Fibroblast of skin of left biceps (primary cell): ENCODE measurements at places on chromosomes 12 and 14.

DNA sequence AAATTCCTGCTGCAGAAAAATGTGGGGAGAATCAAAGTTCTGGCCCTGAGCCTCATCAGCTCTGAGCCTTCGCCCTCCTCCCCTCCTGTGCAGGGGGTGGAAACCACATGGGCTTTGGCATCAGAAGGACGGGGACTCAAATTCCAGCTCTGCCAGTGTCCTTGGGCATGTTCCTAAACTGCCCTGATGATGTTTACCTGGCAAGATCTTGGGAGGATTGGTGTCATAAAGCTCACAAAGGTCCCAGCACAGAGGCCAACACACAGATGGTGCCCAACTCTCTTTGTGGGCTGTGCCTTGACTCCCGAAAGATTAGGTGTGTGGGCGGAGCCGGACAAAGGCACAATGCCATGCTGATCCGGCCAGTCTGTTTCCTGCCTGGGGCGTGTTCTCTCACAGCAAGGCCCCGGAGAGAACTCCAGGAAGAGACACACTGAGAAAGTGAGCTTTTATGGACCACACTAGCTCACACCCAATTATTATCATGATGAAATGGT lies 20.5 kb upstream of the CLMN start:
- DNase-seq, result no peak

- peak; percentile 81 for DNase-seq
Measured at GRCh38 chr12:11658791-11659190, 9.3 kb downstream of the ETV6 start.

DNA sequence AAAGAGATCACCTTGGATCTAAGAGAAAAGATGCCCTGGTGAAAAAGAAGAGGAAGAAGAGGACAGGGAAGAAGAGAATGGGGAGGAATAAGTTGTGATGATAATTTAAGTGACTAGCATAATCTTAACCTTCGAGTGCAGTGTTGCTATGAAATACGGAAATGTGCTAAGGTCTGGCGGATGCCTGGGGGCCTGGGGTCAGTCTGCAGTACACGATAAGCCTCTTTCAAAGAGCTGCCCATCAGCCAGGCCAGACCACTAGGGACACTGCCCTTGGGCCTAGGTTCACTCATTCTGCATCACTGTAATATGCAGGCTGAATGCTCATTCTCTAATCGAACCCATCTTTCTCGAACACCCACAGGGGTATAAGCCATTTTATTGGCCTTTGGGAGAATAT lies 83.4 kb downstream of the PLEKHG3 start:
- no peak for DNase-seq

- no peak for DNase-seq
Measured at GRCh38 chr14:103846543-103847450, 578 bp downstream of the PPP1R13B start.

- no peak for DNase-seq
Measured at GRCh38 chr12:83758888-83759631, 1072.4 kb downstream of the TMTC2 start.

DNA sequence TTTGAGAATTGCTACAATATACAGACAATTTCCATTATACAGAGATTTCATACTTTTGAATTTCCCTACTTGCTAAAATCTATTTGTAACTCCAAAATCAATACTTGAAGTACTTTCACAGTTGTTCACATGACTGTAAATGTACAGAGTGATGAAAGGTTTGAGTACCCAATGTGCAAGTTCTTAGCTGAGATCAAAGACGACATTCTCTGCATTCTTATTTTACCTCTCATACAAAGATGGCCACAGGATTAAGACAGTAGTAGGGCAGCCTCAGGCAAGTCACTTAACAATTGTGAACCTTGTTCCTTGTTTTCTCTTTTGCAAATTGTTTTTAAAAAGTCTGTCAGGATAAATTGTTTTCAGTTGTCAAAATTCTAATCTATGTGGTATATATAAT lies 255.9 kb upstream of the KITLG start:
- no peak for DNase-seq

DNA sequence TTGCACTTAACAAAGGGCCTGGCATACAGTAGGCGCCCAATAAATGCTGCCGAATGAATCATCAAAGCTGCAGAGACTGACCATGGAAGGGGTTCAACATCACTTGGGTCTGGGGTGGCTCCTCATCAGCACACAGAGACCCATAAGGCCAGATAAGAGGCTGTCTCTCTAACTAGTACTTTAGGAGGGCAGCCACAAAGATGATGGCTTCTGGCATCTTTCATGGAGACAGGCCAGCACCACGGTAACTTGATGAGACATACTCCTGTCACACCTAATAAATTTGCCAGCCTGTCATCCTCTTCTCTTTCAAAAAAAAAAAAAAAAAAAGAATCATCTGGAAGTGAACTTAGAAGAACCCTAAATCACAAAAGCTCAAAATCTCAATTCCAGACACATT lies 3.4 kb downstream of the PRIMA1 start:
- DNase-seq, result no peak

DNA sequence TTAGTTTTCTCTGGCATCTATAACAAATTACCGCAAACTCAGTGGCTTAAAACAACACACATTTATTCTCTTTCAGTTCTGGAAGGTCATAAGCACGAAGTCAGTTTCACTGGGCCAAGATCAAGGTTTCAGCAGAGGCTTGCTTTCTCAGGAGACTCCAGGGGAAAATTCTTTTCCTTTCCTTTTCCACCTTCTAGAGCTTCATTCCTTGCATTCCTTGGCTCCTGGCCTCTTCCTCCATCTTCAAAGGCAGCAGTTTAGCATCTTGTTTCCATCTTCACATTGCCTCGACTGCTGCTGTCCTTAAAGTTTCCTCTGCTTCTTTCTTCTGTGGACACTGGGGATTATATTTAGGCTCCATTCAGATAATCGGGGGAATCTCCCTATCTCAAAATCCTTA lies 106.1 kb downstream of the PDE3A start:
- no peak for DNase-seq

DNA sequence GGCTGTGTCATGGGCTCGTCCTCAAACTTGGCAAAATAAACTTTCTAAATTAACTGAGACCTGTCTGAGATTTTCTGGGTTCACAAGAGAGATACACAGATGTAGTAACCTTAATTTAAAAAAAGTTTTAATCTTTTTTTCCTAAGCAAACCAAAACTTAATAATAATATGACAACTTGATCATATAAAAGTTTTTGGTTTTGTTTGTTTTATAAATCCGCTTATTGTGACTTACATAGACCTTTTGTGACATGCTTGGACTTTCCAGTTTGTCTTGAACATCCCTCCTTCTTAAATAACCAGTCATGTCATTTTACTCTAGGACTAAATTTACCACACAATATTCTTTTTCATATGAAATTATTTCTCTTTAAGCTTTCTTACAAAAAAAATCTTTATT lies 8.5 kb downstream of the RDH12 start:
- DNase-seq, result no peak

DNA sequence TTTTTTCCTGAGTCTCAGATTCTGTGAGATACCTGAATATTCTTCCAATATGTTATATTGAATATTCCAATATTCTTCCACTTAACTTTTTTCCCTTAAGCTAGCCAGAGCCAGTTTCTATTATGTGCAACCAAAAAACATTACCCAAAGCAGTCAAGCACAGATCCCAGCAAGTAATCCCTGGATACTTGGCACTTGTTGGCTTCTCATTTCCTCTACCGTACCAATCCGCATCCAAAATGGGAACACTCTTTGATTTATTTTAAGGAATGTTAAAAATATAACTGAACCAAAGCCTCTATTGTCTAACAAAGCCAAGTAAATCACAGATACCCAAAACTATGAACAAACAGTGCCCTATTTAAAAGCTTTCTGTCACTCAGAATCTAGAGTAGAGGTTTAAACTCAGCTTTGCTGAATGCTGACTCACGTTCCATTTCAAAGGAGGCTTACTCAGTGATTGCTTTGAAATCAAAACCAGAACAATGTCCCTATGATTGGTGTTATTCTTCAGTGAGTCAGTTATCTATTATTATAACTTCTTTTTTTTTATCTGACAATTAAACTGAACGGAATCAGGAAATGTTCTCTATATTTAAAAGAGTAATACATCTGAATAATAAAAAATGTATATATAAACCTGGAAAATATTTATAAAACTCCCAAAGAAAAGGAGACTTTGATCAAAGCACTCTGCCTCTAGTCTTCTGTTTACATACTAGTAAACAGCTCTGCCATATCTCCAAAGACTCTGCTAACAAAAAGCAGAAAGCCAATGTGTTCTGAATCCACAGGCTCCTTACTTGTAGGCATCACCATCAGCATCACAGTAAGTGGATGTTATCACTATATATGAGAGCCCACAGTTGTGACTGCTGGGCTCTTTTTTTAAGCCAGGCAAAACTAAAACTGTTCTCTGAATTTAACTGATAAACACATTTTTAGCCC lies 360.8 kb downstream of the CCDC91 start:
- DNase-seq, result no peak

- peak; percentile 35 for DNase-seq
Measured at GRCh38 chr14:50040401-50040775, 76.0 kb downstream of the VCPKMT start.

DNA sequence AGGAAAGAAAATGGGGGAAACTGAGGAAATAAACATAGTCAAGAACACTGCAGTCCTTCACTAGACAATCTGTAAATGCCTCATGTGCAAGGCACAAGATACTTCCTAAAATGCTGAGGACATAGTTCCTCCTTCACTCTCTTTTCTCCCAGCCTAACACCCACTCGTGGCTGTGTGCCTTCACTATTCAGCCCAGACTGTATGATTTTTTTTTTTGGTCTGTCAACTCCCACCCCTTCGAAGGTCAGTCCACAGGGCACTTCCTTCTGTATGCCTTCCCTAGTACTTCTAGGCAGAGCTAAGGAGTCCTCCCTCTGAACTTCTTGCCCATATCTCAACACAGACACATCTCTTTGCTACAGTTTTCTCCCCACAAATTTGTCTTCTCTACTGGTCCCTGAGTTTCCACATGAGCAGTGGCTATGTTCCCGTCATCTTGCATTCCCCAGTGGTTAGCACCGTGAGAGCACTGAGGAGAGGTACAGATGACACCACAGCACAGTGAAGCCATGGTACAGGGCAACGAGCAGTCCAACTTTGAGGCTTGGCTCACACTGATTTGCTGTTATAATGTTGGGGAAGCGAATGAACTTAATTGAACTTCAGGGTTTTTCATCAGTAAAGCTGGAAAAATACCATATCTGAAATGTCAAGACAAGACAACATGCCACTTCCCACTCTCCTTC lies 24.1 kb upstream of the SYCP3 start:
- DNase-seq, result no peak

GRCh38 chr14:82182646-82183045 lies 649.0 kb upstream of the SEL1L start:
- no peak for DNase-seq

DNA sequence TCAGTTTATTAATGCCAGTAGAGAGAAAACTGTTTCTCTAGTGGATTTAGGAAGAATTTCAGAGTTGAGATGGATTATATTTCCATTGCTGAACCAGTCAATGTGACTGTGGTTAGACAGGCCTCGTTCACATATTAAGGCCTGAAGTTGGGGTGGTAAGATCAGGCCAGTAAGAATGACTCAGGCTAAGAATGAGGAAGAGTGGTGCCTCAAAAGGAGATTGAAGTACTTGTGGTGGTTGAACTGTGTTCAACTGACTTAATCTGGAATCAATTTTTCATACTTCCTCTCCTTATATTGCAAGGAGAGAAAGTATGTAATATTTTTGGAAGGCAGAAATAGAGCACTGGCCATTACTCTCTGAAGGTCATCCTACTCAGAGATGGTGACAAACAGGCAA lies 37.8 kb upstream of the ATF7IP start:
- peak; percentile 15 for DNase-seq

DNA sequence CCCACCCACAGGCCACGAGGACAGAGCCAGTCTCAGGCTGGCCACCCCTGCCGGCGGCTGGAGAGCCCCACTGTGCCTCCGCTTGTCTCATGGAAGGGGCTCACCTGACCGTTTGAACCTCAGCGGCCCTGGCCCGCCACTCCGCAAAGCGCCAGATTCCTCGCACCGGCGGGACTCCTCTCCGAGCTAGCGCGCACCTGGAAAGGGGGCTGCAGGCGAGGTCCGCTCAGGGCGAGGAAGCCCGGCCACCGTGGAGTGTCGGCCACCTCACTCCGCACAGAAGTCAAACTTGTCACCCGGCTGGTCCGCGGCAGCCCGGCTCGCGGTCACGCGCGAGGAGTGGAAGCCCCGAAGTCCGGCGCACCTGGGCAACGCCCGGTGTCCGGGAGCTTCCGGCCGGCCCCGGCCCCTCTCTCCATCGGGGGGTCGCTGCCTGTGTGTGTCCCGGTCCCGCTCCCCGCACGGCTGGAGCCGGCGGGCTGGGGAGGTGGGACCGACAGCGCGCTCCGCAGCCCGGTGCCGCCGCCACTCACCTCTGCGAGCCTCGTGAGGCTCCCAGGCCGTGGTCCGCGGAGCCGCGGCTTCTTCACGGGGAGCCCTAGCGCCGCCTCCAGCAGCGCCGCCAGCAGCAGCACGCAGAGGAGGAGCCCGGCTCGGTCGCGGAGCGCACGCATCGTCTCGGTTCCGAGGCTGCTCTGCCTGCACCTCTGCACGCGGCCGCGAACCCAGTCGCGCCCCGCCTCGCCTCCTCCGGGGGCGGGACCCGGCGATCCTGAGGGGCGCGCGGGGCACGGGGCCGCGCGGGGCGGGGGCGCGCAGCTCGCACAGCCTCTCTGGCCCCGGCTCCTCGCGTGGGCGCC lies at the start of gene ISM2:
Gene ISM2 (minus strand): TSS at position 697 of the 860 bp plus-strand sequence. CDS start 23 bp downstream, at position 674.
- DNase-seq, result no peak

DNA sequence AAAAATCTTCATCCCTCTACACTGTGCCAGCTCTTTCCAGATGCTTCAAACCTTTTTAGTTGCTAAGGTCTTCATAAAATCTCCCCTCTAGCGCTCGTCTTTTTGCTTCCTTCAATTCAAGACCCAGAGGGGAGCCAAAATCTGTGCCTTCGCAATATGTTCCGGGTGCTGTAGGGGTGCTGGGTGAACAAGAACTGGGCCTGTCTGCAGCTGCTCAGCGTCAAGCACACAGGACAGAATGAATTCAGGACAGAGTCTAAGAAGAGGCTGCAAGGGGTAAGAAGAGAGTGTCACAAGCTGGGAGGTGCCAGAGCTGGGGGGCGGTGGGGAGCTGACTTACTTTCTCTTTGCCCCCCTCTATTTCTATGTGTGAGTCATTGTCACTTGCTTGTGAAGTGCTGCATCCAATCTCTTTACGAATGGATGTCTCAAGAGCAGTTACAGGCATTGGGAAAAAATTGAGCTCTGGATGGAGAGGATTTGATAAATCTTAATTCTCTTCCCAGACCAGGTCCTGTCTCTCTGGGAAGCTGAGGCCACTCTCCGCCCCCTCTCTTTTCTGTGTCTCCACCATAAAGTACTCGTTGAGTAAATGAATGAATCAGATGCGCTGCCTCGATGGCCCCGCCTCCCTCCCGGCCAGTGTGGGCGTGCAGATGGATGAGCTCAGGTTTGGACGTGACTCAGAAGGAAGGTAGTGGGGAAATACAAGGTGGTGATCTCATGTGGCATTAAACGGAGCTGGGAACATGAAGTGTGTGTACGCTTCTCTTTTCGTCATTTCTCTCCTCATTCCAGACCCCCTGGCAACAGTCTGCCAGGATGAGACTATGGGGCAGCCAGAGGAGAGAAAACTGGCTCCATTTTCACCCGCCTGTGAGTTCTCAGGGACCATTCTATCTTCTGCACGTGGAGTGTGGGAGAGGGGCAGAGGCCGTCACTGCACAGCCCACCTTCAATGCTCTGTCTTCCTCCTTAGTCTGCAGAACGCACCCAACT lies 91.3 kb downstream of the TSPAN9 start:
- peak; percentile 62 for DNase-seq
